ENCODE measurements at places on chromosomes 1 and 21.

GRCh38 chr1:168509875-168510791 is 33.7 kb downstream of the XCL2 start:
- peak; percentile 46 for DNase-seq

DNA sequence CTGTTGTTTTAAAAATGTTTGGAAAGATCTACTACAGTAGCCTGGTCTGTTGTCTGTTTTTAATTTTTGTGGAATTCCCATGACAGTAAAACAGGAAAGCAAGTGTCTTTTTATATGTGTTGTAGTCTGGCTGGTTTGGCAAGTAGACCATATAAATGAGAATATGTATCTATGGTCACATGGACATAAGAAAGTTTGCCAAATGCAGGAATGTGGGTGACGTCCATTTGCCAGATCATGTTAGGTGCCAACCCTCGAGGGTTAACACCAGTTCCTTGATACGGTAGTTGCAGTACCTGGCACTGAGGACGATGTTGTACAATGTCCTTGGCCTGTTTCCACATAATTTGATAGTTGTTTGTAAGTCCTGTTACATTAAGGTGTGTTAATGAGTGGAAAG is 6.2 kb downstream of the DAP3 start:
- no peak for DNase-seq

GRCh38 chr1:68201546-68202238 is 30.6 kb downstream of the WLS start:
- DNase-seq: no peak

DNA sequence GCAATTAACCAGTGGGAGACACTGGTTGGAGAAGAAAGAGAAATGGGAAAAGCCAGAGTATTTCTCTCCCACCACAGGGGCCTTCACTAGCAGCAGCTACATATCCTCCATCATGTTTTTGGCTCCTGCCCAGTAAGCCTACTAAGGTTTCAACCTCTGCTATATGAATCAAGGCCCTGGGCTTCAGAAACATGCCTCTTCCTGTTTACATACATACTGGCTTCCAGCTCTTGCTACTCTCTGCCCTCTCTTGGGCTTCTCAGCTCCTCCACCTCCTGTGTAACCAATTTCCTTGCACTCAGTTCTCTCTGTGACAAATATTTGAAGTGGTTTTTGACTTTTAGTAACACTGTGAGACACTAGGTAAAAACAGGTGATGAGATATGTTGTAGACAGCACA is 80.8 kb downstream of the LRRC7 start:
- peak; percentile 5 for DNase-seq

- no peak for DNase-seq
Measured at GRCh38 chr1:239987103-239987745, 104.5 kb upstream of the FMN2 start.

- no peak for DNase-seq
Measured at GRCh38 chr1:5515501-5515900, 476.7 kb downstream of the NPHP4 start.

- no peak for DNase-seq
Measured at GRCh38 chr1:235313262-235313661, 14.7 kb downstream of the ARID4B start.

DNA sequence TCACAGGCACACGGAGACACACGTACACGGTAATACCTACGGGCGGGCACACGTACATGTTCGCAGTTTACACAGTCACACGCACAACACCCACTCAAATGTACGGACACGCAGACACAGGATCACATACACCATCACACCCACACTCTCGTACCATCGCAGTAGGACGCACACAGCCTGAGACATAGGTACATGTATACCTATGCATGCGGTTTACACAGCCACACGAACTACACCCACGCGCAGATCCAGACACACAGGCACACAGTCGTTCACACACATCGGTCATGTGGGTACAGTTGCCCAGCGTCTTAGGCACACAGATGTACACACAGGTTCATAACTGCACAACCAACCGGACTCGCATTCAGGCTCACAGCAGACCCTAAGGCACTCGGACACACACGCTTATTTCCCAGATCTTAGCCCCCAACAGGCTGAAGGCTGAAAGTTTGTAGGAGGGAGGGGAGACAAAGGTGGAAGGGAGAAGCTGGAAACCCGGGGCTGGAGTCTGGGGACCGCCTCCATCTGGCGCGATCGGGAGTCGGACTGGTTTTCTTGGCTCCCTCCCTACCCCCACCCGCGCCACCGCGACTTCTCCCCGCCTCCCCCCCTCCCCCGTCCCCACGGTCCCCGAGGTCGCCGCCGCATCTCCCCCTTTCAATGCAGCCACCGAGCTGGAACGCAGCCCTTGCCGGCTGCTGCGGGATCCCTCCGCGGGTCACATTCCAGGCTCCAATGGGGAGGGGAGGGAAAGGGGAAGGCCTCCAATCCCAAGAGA is 51.9 kb upstream of the SYNC start:
- peak; percentile 53 for DNase-seq

DNA sequence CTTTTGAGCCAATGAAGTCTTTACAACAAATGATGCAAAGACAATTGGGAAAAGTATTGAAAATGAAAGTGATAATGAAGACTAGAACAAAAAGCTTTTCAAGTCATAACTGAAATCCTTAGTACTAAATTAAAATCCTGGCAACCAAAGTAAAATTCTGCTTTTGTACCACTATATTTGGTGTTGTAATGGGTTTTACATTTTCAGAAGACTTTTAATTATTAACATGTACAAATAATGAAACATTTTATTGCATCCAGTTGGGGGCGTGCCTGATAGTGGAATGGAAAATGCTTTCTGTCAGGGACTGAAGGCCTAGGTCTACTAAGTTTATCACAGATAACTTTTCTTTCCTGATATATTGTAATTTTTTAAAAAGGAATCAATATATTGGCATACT is 89.4 kb downstream of the SDCCAG8 start:
- no peak for DNase-seq

DNA sequence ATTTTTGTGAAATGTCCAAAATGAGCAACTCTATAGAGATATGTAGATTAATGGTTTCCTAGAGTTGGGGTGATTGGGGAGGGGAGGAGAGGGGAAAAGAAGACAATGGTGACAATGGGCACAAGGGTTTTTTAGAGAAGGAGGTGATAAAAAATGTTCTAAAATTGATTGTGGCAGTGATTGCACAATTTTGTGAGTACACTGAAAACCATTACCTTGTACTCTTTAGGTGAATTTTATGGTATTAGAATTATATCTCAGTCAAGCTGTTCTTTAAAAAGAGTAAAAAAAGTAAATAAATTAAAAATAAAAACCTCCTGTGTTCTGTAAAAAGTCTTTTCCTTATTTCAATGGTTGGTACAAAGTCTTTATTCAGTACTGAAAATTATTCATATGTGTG is 330.2 kb downstream of the PTBP2 start:
- DNase-seq: no peak

DNA sequence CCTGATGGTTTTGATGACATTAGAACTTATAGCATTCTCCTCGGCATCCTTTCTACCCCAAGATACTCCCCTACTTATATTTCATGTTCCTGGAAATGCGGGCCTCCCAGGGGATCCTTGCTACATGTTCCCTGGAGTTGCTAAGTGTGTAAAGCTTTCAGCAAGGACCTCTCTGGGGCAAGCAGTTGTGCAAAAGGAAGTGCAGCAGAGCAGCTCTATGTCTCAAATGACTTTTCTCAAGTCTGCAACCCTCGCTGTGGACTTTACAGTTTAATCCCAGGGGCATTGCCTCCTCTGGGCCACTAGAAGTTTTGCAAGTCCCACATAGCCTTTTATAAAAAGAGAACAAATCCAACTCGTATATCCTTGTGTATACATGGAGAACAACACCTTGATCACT is 20.8 kb upstream of the MNDA start:
- no peak for DNase-seq

GRCh38 chr1:200257235-200257634 is 152.6 kb downstream of the ZNF281 start:
- DNase-seq: no peak

DNA sequence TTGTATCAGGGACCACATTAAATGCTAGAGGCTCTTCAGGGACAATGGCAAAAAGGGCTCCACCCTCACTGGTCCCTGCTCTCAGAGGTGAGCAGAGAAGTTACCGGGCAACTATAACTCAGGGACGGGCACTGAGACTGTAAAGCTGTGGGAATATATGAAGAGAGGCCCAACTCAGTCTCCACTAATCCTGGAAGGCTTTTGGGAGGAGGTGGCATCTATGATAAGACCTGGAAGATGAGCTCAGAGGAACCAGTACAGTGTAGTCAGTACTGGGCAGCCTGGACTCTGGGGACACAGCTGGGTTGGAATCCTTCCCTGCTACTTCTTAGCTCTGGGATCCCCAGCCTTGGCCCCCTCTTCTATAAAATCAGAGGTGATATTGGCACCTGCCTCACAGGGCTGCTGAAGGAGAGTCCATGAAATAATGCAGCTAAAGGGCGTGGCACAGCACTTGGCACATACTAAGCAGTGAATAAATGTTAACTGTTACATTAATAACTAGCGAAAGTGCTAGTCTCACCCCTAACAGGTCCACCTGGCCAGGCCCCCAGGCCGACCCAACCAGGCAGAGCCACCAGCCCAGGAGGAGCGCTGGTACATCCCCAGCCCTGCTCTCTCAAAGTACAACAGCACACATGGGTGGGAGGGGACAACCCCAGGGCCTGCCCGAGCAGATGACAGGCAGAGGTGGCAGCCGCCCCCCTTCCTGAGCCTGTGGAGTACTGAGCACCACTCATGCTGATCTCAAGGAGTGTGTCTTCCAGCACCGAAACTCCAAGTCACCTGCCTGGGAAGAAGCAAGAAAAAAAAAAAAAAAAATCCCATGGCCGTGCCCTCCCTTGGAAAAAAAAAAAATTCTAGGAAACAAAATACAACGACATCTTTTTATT is 62.7 kb downstream of the CASZ1 start:
- DNase-seq: no peak

GRCh38 chr1:245606157-245606725 is 451.5 kb downstream of the KIF26B start:
- DNase-seq: no peak

DNA sequence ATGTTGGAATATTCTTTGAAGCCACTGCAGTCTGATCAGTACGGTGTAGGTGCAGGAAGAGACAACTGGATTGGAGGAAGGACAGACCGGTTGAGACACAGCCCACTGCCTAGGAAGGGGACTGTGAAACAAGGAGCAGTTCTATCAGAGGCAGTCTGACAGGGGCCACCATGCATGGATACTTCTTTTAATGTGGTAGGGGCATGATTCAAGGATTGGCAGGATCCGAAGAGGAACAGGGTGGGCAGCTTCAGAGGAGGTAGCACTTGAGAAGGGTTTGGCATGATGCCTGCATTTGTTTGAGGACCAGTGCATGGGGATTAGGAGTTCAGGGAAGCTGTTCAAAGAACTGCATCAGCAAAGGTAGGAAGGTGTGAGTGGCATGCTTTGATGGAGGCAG is 167.9 kb downstream of the DYRK1A start:
- no peak for DNase-seq

DNA sequence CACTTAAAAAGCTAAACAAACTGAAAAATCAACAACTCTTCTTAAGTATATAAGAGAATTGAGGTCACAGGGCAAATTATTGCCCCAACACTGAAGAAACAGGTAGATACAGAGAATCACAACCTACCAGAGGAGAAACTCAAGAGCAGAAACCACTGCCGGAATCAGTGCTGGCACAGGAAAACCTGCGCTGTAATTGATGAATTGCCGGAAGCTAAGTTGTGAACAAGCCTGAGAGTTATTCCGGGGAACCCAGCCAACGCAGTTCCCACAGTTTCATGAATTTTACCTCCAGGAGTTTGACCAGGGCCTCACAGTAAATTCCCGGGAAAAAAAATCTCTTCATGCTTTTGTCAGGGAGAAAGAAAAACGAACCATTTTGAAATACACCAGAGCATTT is 657.1 kb upstream of the BRINP3 start:
- no peak for DNase-seq

DNA sequence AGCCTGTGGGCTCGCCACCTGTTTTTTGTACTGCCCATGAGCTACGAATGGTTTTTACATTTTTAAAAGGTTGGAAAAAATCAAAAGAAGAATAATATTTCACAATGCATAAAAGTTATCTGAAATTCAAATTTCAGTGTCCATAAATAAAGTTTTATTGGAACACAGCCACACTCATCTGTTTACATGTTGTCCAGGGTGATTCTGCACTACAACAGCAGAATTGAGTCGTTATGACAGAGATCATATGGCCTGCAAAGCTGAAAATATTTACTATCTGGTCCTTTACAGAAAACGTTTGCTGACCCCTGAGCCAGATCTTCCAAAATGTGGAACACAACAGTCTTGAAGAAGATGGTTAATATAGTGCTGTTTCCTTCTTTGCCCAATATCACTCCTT is 89.4 kb downstream of the TM2D1 start:
- no peak for DNase-seq

- DNase-seq: no peak
Measured at GRCh38 chr1:118304722-118305359, 119.8 kb upstream of the SPAG17 start.

- DNase-seq: no peak
Measured at GRCh38 chr1:171873664-171874063, 32.4 kb downstream of the DNM3 start.

- DNase-seq: no peak
Measured at GRCh38 chr1:1221887-1222574, 8.1 kb upstream of the TNFRSF4 start.

GRCh38 chr21:32590130-32590529 is 4.8 kb upstream of the TCP10L start:
- DNase-seq: no peak

DNA sequence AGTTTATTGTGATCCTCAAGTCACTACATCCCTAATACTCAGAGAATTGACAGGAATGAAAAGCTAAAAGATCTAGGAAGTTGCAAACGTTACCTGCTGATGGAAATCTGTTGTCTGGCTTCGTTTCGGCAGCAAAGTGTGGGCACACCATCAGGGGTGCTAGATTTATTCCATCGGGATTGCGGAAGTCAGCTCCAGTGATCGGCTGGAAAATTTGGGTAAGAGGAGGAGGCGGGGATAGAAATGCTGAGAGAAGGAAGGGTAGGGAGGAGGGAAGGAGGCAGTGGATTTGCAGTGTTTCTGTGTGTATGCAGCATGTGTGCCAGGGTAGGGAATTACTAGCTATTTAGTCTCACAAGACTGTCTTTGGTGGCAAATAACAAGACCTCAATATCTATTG is at the start of gene CTSK:
Gene CTSK, minus strand, starts transcription at position 140 of the 400 bp plus-strand sequence. CDS start 1,455 bp downstream, outside the sequence.
- DNase-seq: no peak

DNA sequence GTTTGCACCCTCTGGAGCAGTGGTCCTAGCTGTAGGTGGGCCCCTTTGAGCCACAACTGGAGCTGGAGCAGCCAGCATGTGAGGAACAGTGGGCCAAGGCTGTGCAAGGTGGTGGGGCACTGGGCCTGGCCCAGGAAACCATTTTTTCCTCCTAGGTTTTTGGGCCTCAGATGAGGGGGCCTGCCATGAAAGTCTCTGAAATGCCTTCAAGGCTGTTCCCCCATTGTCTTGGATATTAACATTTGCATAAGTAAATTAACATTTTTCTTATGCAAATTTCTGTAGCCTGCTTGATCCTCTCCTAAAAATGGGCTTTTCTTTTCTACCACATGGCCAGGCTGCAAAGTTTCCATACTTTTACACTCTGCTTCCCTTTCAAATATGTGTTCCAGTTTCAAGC is 212.0 kb downstream of the NTNG1 start:
- no peak for DNase-seq

- DNase-seq: no peak
Measured at GRCh38 chr1:21911205-21912001, 25.7 kb downstream of the HSPG2 start.

Data from CD4-positive, alpha-beta T cell treated with Interleukin-1 beta for 1 hour (primary cell).